Activated CD8-positive, alpha-beta memory T cell treated with anti-CD3 and anti-CD28 coated beads, Interleukin-2, amount 10 ng/mL, durations not matched to agents 7 days and 5 days (primary cell): ENCODE measurements at places on chromosomes 4 and X. TPM values are rescaled to one million over a fixed set of nuclear protein-coding genes. Genes with fewer than 3 reads are reported as not detected.

The IL21 gene
- 0.52 TPM for total RNA-seq

The SPANXC gene
- total RNA-seq: not detected

The NDNF gene
- not detected for total RNA-seq

The HELT gene
- not detected for total RNA-seq

DNA sequence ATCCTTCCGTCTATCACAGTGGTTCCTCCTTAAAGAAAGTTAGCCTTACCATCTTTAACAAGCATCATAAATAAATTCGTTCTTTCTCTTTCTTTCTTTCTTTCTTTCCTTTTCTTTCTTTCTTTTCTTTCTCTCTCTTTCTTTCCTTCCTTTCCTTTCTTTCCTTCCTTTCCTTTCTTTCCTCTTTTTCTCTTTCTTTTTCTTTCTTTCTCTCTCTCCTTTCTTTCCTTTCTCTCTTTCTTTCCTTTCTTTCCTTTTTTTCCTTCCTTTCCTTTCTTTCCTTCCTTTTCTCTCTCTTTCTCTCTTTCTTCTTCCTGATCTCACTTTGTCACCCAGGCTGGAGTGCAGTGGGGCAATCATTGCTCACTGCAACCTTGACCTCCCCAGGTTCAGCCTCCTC, 60.4 kb downstream of the ENPP6 start:
- H3K36me3 ChIP-seq: no peaks in the 10 kb centered on the region
- no peaks in the 10 kb centered on the region for H3K4me1 ChIP-seq
- H3K27ac ChIP-seq: no peak overlapping the region
- H3K4me3 ChIP-seq: no peak overlapping the region
- peaks cover 47% of the 10 kb centered on the region for H3K27me3 ChIP-seq

- H3K27ac ChIP-seq: peak overlapping the region; percentile 49
- H3K36me3 ChIP-seq: no peaks in the 10 kb centered on the region
- peak; percentile 83 for DNase-seq
- H3K4me1 ChIP-seq: peaks cover 31% of the 10 kb centered on the region
- no peaks in the 10 kb centered on the region for H3K27me3 ChIP-seq
- no peak overlapping the region for H3K4me3 ChIP-seq
Measured at GRCh38 chrX:9318213-9318612, 146.6 kb upstream of the TBL1X start.

DNA sequence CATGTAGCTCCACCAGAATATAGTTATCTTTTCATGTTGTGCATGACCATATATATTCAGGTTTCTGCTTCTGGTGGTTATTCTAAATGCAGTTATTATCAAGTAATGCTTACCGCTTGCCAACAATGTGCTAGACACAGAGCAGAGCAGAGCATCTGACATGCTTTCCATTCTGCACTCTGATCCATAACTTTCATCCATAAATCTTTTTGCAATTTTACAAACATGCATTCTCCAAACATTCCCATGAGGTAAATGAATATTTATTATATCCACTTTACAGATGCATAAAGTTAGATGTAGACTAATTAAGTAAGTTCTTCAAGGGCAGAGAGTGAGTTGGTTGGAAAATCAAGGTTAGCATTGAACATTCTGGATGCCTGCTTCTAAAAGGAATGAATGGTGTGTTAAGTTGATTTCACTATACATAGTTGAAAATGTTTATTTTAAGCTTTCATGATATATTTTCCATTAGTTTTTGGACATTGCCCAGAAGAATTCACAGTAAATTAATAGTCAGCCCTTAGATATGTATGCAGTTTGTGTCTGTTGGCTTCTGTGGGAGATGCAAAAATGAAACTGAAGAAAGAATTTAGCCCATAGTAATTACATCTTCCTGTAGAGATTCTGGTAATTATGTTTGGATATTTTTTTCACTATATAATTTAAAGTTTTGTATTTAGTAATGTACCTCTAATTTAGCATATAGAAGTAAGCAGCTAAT, 867.8 kb downstream of the CCSER1 start:
- no peak overlapping the region for H3K27ac ChIP-seq
- H3K4me3 ChIP-seq: no peak overlapping the region
- no peaks in the 10 kb centered on the region for H3K36me3 ChIP-seq
- H3K27me3 ChIP-seq: no peaks in the 10 kb centered on the region

DNA sequence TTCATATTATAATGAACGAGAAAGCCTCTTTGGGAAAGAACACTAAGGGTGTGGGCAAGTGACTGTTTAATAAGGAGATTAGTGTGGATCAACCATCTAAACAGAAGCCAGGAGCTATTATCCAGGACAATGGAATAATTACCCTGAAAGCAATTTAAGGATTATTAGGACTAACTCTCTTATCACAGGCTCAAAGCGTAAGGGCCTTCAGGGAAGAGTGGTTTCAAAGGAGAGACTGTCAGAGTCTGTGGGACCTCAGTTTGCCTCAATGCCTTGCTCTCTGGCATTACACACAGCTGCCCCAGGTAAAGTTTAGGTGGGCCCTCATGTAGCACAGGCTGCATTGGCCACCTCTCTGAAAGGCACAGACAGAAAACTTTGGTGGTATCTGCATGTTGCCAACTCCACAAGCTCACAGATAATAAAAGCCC, 717.2 kb upstream of the ADGRL3 start:
- H3K4me1 ChIP-seq: no peaks in the 10 kb centered on the region
- no peak overlapping the region for H3K27ac ChIP-seq
- no peaks in the 10 kb centered on the region for H3K27me3 ChIP-seq
- DNase-seq: no peak
- no peaks in the 10 kb centered on the region for H3K36me3 ChIP-seq

DNA sequence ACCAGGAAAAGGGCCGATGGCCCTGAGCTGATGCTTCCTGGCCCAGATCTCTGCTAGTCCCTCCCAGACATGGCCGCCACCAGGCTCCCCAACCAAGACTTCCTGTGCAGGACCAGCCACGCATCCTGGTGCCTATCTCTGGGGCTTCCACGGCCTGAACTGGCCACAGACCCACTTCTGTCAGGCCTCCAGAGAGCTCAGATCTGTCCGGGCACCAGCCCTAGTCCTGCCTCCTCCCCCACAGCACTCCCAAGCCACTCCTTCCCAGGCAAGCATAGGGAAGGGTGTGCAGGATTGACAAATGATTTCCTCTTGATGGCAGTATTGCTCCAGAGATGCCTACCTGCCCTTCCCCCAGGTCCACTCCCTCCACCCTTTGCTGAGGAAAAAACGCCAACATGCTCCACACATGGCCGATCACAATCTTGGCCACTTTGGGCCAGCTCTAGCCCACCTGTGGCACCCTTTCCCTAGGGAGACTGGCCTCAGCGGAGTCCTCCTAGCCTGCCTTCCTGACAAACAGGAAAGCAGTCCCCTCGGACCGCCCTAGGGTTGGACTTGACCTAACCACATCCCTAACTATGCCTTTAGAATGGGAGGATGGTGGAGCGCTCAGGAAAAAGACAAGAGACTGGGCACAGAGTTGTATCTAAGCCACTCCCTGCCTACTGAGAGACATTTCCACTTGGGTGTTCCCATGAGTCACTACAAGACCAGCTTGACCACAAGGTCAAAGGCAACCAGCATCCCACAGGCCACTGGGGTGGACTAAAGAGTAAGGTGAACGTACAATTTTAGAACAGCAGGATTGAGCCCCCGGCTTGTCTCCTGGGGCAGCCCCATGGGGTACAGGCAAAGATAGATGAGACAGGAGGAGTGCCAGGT, 277.5 kb upstream of the AGTR2 start:
- H3K36me3 ChIP-seq: no peaks in the 10 kb centered on the region
- no peak overlapping the region for H3K27ac ChIP-seq
- no peaks in the 10 kb centered on the region for H3K4me1 ChIP-seq
- no peak overlapping the region for H3K4me3 ChIP-seq
- DNase-seq: no peak

DNA sequence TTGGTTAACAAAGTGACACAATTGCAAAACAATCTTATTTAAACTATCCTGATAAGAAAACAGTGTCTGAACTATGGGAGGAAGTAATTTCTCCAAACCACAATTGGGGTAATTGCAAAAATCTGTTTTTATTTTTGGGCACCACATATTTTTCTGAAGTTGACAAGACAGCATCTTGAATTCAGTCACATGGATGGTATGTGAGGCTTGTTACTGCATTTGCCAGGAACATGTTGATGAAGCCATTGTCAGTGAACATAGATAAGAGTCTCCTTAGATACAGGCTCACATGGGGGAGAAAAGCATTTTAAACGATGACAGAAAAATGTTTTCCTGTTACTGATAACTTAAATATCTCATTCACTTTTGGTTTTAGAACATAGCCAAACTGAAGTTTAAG, 5.5 kb upstream of the USP53 start:
- H3K4me1 ChIP-seq: peaks cover 26% of the 10 kb centered on the region
- no peak overlapping the region for H3K4me3 ChIP-seq
- DNase-seq: no peak
- H3K27me3 ChIP-seq: peaks cover 9% of the 10 kb centered on the region
- H3K36me3 ChIP-seq: peaks cover 2% of the 10 kb centered on the region
- H3K27ac ChIP-seq: no peak overlapping the region

DNA sequence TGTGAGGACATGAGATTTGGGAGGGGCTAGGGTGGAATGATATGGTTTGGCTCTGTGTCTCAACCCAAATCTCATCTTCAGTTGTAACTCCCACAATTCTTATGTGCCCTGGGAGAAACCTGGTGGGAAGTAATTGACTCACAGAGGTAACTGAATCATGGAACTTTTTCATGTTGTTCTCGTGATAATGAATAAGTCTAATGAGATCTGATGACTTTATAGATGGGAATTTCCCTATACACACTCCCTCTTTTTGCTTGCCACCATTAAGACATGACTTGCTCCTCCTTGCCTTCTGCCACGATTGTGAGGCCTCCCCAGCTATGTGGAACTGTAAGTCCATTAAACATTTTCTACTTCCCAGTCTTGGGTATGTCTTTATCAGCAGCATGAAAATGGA, 253.2 kb upstream of the GK2 start:
- DNase-seq: no peak
- H3K27me3 ChIP-seq: no peaks in the 10 kb centered on the region
- H3K4me3 ChIP-seq: no peak overlapping the region
- no peaks in the 10 kb centered on the region for H3K36me3 ChIP-seq

GRCh38 chr4:81237791-81238190, 22.8 kb upstream of the PRKG2 start:
- no peaks in the 10 kb centered on the region for H3K4me1 ChIP-seq
- H3K36me3 ChIP-seq: no peaks in the 10 kb centered on the region
- H3K27ac ChIP-seq: no peak overlapping the region
- H3K4me3 ChIP-seq: no peak overlapping the region
- no peaks in the 10 kb centered on the region for H3K27me3 ChIP-seq
- DNase-seq: no peak

DNA sequence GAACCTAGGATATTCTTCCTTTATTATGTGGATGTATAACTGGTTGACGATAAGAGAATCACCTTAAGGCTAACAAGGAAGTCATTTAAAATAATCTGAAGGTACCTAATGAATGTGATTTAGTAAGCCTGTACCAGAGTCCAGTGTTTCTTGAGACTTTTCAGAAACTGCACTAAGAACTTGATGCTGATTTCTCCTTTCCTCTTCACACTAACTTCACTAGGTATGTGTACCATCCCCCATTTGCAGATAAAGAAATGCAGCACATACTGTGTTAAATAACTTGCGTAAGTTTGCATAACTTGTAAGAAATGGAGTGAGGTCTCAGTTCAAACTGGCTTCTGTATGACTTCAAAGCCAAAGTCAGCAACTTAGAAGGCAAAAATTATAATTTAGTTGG, 63.3 kb downstream of the ELOVL6 start:
- no peaks in the 10 kb centered on the region for H3K27me3 ChIP-seq
- peaks cover 8% of the 10 kb centered on the region for H3K36me3 ChIP-seq
- no peak overlapping the region for H3K4me3 ChIP-seq
- H3K4me1 ChIP-seq: no peaks in the 10 kb centered on the region
- DNase-seq: no peak

GRCh38 chr4:6618386-6619115, 21.9 kb upstream of the MRFAP1 start:
- H3K4me3 ChIP-seq: no peak overlapping the region
- H3K27ac ChIP-seq: no peak overlapping the region
- no peaks in the 10 kb centered on the region for H3K4me1 ChIP-seq
- no peaks in the 10 kb centered on the region for H3K27me3 ChIP-seq
- peaks cover 34% of the 10 kb centered on the region for H3K36me3 ChIP-seq
- no peak for DNase-seq

DNA sequence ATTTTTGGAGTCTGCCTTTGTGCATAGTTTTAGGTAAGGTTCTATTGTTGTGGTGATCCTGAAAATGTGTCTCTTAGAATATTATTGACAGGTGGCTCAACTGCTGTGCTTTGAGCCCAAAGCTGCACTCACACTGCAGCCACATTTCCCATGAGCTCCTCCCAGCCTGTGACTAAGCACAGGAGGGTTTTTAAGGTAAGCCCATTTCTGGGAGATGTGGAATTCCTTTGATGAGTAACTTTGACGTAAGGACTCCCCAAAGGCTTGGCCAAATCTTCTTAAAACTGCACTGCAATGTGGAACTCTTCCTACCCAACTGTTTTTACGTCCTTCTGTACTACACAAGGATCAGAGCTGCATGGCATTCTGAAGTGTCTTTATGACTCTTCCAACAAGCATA, 20.0 kb upstream of the TMPRSS11A start:
- H3K27ac ChIP-seq: no peak overlapping the region
- DNase-seq: no peak
- no peak overlapping the region for H3K4me3 ChIP-seq
- H3K4me1 ChIP-seq: no peaks in the 10 kb centered on the region
- no peaks in the 10 kb centered on the region for H3K36me3 ChIP-seq
- peaks cover 3% of the 10 kb centered on the region for H3K27me3 ChIP-seq

DNA sequence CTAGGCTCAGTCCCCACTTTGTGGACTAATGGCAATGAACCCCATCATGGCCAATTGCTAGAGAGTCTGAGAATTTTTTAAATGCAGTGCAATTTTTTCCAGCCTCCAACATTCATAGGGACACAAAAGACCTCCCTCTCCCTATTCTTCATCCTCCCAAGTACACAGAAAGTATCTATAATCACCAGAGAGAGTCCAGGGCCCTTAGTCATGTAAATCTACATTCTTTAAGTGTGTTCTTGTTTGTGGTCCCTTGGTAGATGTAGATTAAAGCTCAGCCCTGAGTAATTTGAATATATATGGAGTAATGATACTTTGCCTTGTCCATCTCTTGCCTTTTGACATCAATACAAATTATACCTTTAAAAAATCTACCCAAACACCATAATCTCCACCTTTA, 51.3 kb upstream of the ATXN3L start:
- H3K4me3 ChIP-seq: no peak overlapping the region
- peaks cover 14% of the 10 kb centered on the region for H3K4me1 ChIP-seq
- no peaks in the 10 kb centered on the region for H3K27me3 ChIP-seq
- no peaks in the 10 kb centered on the region for H3K36me3 ChIP-seq
- no peak overlapping the region for H3K27ac ChIP-seq
- DNase-seq: no peak

DNA sequence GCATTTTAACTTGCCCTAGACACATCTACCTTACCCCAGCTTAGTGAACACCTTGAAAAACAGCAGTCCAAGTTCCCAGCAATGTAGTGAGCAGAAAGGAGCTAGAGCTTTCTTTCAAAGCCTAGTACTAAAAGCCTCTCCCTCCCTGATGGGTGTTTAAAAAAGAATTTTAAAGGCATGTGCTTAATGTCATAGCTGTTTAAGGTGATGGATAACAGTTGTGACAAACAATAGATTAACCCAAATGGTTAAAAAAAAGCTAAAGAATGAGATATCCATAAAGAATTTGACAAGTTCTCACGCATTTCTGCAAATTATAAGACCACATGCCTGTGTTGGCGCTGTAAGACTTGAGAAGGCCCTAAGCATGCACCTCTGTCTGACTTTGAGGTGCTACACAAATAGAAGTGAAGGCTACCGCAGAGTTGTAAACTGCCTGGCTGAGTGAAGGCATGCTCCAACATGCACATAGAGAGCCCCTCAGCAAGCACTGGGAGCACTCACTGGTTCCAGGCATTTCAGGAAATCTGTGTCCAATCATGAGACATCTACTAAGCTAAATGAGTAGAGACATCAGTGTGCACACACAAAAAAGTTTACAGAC, 94.0 kb downstream of the PHF8 start:
- no peak overlapping the region for H3K27ac ChIP-seq
- H3K4me3 ChIP-seq: no peak overlapping the region
- no peak for DNase-seq
- no peaks in the 10 kb centered on the region for H3K4me1 ChIP-seq
- peaks cover 30% of the 10 kb centered on the region for H3K36me3 ChIP-seq
